ENCODE measurements at places on chromosomes 6 and 20.

- no peak for DNase-seq
Observed at GRCh38 chr6:75220357-75220756, 14.5 kb upstream of the COL12A1 start.

DNA sequence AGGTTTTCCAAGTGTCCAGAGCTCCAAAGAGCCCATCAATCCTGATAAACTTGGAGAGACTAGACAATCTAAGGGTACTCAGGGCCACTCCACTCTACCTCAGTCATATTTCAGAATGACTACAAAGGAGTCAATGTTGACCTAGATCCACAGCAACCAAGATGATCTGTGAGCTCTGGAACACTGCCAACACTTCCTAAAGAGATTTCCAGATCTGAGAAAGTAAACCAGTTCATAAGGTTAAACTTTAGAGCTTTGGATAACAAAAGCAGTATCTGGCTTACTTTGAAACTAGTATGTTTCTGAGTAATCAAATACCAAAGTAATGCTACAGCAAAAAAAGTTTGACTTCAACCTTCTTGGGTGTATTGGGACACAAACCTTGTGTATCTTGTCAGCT, 122.7 kb downstream of the BTBD9 start:
- no peak for DNase-seq

DNA sequence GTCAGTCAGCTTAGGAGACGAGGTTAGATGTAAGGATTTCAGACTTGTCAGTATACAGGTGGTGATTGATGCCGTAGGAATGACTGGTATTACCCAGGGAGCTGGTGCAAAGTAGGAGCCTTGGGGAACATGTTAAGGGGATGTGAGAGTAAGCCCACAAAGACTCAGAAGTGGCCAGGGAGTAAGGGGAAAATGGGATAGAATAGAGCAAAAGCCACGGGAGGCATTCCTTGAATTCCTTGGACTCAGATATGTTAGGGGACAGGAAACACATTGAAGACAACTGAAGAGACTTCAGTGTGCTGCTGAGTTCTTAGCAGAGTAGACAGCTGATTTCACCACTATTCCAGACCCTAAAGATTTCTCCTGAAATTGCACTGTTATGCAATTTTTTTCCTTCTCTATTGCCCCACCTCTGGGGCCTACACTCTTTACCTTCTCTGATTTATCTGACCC, 1.2 kb upstream of the ACAT2 start:
- peak; percentile 80 for DNase-seq

DNA sequence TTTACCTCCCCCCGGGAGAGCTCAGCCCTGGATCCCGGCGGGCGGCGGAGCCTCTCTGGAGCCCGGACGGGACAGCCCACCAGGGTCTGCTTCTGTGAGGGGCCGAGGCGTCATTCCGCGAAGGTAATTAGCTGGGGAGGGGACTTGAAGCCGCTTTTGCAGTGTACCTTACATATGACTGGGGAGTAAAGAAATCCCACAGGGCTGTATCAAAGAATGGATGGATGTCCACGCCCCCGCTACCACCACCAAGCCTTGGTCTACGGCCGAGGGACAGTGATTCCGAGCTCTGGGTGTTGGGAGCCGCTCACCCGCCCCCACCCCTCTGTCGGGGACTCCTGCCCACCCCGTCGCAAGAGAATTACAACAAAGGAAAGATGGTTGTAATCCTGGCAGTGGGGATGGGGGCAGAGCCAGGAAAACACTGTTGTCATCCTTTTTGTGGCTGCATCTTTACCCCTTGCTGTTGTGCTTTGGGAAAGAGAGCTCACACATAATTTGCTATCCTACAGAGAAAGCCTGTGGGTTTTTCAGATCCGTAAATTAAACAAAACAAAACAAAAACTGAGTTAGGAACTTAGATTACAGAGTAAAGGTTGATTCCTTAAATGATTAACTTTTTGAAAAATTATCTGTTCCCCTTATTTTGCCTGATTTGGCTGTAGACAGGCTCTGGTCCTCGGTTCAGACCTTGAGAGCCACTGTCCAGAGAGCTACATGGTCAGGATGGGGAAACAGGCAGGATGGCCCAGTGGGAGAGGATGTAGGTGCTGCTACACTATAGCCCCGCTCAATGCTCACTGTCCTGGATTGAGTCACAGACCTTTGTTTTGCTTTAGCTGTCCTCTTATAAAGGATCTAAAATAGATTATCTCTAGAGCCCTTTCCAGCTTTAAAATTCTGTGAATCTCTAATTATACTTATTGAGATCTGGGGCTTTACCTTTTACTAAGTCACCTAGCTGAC, 997 bp upstream of the FBXO30 start:
- DNase-seq: no peak

DNA sequence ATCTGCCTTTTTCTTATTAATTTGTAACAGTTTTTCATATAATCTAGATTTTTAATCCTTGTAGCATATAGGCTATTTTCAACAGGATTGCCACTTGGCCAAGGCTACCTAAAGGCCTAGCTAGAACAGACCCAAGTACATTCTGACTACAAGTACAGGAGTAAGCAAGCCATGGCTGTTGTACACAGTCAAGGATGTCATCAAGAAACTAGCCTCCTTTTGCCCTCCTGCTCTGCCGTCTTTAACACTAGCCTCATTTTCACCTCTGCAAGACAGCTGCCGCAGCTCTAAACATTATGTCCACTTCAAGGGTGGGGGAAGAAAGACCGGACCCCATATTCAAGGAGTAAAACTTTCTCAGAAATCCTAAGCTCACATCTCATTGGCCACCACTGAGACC, 45.1 kb downstream of the EPB41L2 start:
- DNase-seq: no peak

GRCh38 chr20:6863798-6864201, 96.3 kb downstream of the BMP2 start:
- no peak for DNase-seq

All from fibroblast of skin of left quadriceps (primary cell).